HS-5 (cell line): ENCODE measurements at places on chromosomes 7 and 10.

GRCh38 chr7:53520841-53521240 lies 485.4 kb downstream of the POM121L12 start:
- DNase-seq, result no peak

DNA sequence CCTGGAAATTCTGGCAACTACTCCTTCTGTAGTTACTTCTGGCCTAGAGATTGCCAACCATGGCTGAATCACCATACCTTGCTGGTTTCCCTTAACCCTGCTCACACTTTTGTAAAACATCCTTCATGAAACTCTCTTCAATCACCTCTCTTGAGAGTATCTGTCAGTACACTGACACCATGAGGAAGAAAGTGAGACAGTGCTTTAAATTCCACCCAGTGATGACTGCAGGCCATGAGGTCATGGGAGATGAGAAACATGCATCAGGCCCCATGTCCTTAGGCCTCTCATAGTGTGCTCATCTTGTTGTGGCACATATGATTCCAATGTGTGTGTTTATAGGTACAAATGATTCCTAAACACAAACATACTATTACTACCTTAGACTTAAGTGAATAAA lies 24.6 kb upstream of the NAMPT start:
- DNase-seq, result no peak

DNA sequence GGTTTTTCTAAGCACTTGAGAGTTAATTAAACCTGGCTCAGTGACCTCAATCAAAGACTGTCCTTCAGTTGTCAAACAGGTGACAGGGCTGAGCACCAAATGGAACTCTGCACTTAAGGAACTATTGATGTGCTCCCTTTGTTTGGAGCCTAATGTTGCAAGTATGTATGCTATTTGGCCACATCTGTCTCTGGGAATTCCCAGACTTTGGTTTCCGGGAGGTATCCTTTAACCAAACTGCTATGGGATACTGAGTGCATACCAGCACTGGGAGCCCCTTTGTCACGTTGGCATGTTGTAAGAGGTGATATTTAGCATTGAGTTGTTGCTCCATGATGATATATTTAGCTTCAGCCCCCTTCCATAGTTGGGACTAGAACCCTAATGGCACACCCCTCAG lies 25.2 kb downstream of the ASZ1 start:
- DNase-seq, result no peak

DNA sequence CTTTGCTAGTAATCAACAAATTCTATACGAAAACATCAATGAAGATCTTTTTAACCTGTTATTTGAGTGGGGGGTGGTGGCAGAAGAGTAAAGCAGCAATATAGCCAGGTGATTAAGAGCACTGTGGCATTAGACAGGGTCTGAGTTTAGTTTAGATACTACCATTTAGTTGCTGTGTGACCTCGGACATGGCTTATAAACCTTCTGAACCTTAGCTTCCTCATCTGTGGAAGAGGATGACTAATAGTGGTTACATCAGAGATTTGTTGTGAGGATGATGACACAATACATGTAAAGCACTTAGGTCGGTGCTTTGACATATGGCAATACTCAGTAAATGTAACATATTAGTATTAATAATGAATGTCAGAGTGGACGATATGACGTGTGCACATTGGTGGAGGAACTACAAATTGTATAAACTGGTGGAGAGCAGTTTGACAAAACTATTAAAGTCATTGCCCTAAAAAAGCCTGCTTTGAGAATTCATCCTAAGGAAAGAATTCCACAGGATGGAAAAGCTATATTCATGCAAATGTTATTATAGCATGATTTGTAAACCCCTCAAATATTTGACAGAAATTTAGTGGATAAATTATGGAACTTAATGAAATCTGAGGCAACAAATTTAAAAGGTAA lies 24.3 kb downstream of the SPAG6 start:
- peak; percentile 16 for DNase-seq

DNA sequence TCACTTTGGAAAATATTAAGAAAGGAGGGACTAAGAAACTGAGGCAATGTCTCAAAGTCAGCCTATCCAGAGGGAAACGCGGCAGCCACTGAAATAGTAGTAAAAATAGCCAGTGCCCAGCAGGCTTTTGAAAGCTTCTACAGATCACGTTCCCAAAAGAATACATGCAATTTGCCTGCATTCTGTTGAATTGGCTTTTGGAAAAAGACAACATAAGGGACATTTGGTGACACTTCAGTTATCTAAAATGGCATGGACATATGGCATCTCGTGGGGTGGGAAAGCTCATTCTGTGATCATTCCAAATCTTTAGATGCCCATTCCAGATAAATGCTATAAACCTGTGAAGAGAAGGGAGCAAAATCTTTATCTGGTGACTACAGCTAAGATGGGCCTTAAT lies 82.8 kb upstream of the PDE1C start:
- no peak for DNase-seq

GRCh38 chr10:11824825-11825224 lies 1.7 kb downstream of the PROSER2 start:
- DNase-seq, result no peak

GRCh38 chr7:2010101-2010500 lies 222.6 kb downstream of the MAD1L1 start:
- no peak for DNase-seq
